ENCODE measurements at places on chromosomes 1 and 21.

- DNase-seq: no peak
Measured at GRCh38 chr1:205183676-205184335, 27.7 kb downstream of the DSTYK start.

- DNase-seq: no peak
Measured at GRCh38 chr1:158002022-158002630, 8.7 kb downstream of the KIRREL1 start.

DNA sequence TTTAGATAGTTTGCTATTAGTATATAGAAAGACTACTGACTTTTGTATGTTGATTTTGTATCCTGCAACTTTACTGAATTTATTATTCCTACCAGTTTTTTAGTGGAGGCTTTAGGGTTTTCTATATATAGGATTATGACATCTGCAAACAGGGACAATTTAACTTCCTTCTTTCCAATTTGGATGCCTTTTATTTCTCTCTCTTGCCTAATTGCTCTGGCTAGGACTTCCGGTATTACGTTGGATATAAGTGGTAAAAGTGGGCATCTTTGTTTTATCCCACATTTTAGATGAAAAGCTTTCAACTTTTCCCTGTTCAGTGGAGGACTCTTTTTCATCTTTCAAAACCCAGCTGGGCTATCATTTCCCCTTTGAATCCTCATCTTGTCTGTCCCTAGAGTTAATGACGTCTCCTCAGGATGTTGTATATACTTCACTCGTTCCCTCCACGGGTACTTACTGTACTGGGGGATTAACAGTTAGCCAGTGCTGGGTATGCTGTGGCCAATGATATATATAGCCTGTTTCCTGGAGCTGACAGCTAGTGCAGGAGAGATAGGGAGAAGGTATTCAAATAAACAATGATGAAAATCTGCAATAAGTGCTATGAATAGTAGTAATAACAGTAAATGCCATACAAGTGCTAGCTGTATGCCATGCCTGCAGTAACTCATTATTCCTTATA, 9.8 kb downstream of the ACOT11 start:
- DNase-seq: no peak

GRCh38 chr1:27980216-27980845, 20.6 kb downstream of the XKR8 start:
- DNase-seq: no peak

GRCh38 chr1:99877568-99877967, 27.4 kb downstream of the AGL start:
- DNase-seq: peak; percentile 39

DNA sequence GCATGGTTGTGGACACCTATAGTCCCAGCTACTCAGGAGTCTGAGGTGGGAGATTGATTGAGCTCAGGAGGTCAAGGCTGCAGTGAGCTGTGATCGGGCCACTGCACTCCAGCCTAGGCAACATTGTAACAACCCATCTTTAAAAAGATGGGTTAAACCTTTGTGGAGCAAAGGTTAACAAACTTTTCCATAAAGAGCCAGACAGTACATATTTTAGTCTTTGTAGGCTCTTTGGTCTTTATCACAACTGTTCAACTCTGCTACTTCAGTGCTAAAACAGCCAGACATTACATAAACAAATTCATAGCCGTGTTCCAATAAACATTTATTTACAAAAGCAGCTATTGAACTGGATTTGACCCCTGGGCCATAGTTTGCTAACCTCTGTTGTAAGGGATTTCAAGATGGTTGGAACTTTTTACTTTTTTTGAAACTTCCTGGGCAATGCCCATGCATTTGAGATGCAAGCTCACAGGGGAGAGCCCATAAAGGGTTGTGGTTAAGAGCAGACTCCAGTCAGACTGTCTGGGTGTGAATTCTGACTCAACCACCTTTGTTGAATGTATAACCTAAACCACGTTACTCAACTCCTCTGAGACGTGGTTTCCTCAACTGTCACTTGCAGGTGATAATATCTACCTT, 10.8 kb downstream of the INAVA start:
- DNase-seq: peak; percentile 33

GRCh38 chr1:230422221-230422981, 3.7 kb downstream of the PGBD5 start:
- no peak for DNase-seq

GRCh38 chr1:212607206-212607912, 1.2 kb upstream of the ATF3 start:
- peak; percentile 13 for DNase-seq

DNA sequence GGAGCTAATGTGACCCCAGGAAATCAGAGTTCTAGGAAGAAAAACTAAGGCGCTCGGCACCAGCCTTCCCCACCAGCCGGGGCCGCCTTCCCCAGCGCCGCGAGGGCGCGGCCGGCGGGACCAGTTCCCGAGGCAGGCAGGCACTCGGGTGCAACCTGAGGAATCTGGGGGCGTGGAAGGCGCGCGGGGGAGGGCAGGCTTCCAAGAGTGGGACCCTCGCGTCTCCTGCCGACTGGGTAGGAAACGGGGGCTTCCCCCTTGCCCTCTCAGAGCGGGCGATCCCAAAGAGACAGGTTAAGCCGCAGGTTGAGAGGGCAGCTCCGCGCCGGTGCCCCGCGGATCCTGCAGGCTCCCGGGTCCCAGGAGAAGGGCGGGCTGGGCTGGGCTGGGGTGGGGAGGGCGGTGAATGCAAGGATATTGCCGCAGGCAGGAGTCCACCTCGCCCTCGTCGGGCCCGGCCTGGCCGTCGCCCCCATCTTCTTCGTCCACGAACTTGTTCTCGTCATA, 431 bp downstream of the ARPC5 start:
- DNase-seq: peak; percentile 33

DNA sequence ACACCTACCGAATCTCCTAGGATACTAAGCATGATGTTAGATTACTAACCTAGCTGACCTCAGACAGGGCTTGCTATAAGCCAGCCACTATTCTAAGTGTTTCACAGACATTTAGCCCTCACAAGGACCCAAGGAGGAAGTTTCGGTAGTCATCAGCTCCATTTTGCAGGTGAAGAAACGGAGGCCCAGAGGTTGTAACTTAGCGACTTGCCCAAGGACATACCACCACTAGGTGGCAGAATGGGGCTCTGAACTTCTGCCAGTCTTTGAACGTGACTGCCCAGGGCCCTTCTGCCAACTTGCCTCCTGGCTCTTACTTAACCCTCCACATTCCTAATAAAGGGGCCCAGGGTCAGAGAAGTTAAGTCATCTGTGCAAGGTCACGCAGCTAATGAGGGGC, 283.5 kb downstream of the C1orf94 start:
- DNase-seq: peak; percentile 72

DNA sequence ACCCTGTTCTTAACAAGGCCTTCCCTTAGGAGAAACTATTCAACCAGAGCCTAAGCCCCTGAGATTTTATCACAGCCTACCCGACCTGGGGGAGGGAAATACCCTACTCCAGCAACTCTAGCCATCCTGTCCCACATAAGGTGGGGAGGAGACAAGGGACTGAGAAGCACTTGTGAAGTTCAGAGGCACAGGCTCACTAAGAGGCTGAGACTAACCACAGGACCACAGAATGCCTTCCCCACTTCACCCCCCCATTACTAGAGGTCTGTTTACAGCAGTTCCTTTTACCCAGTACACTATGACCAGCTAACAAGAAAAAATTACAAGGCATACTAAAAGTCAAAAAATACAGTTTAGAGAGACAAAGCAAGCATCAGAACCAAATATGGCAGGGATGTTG, 86.8 kb downstream of the TEX35 start:
- DNase-seq: peak; percentile 11

- peak; percentile 66 for DNase-seq
Measured at GRCh38 chr1:6401673-6402072, 8.1 kb upstream of the ACOT7 start.

DNA sequence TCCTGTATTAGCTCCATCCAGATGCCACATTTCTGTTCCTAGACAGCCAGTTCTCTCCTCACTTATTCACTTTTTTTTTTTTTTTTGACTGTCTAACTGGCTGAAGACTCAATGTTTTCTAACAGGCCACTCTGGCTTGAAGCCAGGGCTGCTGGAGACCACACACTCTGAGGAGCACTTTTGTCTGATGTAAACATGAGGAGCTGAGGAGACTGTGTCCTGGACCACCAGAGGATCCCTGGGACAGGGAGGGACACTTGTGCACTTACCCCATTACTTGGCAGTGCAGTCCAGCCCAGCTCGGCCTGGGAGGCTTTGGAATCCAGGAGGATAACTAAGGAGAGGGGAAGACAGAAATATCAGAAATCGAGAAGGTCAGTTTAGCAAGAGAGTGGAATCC, 2.4 kb downstream of the EPHA10 start:
- DNase-seq: no peak

- DNase-seq: peak; percentile 50
Measured at GRCh38 chr1:21716169-21716568, 47.0 kb upstream of the RAP1GAP start.

DNA sequence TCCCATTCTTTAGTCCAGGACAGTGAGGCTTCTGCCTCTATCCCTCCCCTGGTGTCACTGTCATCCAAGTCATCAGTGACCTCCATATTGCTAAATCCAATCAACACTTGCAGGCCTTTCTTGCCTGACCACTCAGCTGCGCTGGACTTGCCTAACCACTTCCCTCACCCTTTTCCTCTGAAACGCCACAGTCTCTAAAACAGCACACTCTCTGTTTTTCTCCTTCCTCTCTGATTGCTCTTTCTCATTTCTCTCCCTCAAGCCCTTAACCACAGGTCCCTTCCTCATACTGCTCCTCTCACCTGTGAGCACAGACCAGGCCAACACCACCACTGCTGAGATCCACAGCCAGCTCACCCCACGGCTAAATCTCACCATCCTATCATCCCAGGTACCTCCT, 17.5 kb downstream of the TAL1 start:
- DNase-seq: peak; percentile 58

DNA sequence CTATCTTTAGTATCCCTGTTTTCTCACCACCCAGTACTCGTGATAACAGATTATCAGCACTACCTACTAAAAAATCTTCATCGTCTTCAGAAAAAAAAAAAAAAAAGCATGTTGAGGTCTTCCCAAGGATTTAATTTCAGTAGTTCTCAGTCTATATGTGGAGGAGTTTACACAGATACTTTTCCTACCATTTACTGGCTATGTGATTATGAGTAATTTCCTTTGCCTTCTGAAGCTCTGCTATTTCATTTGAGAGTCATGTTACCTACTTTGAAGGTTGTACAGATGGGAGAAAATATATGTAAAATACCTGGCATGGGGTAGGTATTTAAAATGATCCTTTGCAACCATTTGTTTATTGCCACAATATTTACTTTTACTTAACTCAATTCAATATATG, 399.7 kb downstream of the NEGR1 start:
- DNase-seq: no peak

GRCh38 chr1:154270833-154271232, 1.6 kb upstream of the HAX1 start:
- DNase-seq: no peak

GRCh38 chr1:197467881-197468280, 199.8 kb downstream of the CRB1 start:
- no peak for DNase-seq

DNA sequence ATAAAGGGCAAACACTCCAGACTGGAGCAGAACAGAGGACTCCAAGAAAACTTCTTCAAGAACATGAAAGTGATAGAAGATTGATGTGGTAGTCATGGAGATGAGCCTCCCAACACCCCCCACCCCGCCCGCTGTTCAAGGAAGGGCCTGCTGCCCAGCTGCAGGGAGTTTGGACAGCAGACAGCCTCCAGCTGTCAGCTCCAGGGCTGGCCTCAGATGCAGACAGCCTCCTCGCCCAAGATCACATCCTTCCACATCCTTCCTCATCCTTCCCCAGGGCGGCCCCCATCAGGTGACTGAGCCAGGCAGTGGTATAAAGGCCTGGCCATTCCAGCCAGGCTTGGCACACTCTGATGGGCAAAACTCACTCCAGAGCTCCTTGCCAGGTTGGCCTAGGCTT, 24.6 kb downstream of the HMGN2 start:
- DNase-seq: no peak

GRCh38 chr1:217917281-217917887, 286.2 kb downstream of the SPATA17 start:
- DNase-seq: no peak

DNA sequence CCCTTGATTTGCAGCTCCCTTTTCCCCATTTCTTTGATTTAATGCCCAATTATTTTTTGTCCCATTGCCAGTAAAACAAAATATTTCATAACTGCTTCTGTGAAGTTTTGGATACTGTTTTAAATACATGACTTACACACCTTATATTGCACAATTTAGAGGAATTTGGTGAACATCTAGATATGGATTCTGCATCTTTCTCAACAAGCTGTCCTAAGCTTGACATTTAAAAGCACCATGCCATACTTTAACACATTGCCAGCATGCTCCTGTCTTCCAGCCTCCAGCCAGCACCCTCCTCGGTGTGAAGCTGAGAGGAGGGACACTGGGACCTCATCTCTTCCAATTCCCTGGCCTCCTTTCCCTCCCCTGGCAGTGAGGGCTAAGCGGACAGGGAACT, 167.6 kb downstream of the SEC16B start:
- DNase-seq: no peak

DNA sequence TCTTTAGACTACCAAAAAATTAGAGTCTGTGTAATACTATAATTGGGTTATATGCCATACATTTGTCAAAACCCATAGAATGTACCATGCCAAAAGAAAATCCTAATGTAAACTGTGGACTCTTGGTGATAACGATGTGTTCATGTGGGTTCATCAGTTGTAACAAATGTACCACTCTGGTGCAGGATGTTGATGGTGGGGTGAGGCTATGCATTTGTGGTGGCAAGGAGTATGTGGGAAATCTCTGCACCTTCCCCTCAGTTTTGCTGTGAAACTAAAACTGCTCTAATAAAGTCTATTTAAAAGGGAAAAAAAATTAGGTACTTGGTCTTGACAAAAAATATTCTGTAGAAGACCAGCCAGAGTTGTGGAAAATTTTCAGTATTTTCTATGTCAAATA, 43.4 kb downstream of the INKA2 start:
- no peak for DNase-seq

GRCh38 chr1:167301355-167301754, 80.7 kb downstream of the POU2F1 start:
- DNase-seq: no peak

DNA sequence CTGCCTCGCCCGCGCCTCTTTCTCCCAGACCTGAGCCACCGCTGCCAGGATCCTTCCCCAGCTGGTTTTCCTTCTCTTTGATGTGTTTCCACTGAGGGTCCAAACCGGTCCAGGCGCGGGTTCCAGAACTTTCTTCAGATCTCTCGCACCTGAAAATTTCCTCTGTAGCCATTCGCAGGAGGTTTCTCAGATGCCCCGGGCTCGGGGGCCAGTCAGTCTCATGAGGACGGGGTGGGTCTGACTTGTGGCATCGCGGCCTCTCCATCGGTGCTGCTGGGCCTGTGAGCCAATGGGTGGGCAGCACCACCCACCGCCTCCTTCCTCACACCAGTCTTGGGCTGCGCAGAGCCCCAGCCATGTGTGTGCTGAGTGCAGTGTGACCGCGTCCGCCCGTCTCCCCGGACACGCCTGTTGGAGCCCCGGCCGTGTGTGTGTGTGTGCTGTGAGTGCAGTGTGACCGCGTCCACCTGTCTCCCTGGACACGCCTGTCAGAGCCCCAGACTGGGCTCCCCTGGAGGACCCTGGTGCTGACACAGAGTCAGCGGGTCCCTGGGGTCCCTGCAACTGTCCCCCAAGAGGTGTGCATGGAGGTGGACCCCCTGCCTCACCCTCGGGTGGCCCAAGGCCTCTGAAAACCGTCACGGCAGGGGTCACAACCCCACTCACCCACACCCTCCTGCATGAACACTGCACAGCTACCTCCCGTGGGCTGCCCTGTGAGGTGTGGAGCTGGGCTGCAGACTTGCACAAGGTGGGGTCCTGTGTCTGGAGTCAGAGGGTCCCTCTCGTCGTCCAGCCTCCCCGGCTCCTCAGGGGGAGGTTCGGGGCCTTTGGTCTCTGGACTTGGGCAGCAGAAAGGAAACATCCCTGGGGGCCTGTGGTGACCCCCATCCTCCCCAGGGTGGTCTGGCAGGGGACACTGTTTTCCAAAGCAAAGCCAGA, 20.2 kb downstream of the COL18A1 start:
- no peak for DNase-seq

All from hematopoietic multipotent progenitor cell treated with erythropoietin and hydrocortisone succinate and interleukin-3 and kit ligand, for 4 days (in vitro differentiated cells).